NCI-H82 (cell line): ENCODE measurements at places on chromosomes 16 and 17.

DNA sequence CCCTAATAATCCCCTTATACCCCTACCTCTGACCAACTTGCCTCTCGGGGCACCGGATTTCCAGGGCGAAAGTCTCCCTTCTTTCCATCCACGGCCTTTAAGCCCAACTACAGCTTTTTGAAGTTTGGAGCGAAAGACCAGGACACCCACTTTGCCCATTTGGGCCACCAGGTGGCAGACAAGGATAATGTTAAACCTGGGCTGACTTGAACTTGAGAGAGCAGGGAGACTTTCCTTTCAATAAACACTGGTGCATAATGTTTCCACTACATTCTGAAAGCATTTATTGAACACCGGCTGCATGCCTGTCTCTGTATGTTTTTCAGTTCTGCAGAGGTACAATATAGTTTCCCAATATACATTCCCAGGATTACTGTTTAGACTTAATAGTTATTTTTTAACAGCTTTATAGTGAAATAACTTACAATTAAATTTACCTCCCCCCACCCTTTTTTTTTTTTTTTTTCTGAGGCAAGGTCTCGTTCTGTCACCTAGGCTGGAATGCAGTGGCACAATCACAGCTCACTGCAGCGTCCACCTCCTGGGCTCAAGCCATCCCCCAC is 6.9 kb upstream of the CES3 start:
- peak; percentile 86 for DNase-seq

- DNase-seq: no peak
Measured at GRCh38 chr16:85644093-85644712, 31.1 kb downstream of the GSE1 start.

DNA sequence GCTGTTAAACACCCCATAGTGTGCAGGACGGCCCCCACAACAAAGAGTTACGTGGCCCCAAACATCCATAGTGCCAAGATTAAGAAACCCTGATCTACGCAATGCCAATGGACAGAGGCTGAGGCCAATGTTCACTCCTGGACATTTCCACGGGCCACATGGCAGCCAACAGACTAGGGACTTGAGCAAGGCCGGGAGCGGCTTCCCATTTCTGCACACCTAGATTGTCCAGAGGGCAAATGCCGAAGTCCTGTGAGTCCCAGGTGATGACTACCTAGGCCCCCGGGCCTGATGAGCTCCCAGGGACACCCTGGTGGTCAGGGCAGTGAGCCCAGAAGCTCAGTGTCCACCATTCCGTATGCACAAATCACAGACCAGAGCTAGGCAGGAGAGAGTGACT is 95.5 kb downstream of the AMFR start:
- DNase-seq: no peak

DNA sequence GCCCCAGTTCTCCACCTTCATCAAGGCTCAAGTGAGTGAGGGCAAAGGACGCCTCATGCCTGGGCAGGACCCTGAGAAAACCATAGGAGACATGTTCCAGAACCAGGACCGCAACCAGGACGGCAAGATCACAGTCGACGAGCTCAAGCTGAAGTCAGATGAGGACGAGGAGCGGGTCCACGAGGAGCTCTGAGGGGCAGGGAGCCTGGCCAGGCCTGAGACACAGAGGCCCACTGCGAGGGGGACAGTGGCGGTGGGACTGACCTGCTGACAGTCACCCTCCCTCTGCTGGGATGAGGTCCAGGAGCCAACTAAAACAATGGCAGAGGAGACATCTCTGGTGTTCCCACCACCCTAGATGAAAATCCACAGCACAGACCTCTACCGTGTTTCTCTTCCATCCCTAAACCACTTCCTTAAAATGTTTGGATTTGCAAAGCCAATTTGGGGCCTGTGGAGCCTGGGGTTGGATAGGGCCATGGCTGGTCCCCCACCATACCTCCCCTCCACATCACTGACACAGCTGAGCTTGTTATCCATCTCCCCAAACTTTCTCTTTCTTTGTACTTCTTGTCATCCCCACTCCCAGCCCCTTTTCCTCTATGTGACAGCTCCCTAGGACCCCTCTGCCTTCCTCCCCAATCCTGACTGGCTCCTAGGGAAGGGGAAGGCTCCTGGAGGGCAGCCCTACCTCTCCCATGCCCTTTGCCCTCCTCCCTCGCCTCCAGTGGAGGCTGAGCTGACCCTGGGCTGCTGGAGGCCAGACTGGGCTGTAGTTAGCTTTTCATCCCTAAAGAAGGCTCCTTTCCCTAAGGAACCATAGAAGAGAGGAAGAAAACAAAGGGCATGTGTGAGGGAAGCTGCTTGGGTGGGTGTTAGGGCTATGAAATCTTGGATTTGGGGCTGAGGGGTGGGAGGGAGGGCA is 9.7 kb downstream of the FKBP10 start:
- no peak for DNase-seq
